Skeletal muscle cell (primary cell): ENCODE measurements at places on chromosomes 1 and 21.

DNA sequence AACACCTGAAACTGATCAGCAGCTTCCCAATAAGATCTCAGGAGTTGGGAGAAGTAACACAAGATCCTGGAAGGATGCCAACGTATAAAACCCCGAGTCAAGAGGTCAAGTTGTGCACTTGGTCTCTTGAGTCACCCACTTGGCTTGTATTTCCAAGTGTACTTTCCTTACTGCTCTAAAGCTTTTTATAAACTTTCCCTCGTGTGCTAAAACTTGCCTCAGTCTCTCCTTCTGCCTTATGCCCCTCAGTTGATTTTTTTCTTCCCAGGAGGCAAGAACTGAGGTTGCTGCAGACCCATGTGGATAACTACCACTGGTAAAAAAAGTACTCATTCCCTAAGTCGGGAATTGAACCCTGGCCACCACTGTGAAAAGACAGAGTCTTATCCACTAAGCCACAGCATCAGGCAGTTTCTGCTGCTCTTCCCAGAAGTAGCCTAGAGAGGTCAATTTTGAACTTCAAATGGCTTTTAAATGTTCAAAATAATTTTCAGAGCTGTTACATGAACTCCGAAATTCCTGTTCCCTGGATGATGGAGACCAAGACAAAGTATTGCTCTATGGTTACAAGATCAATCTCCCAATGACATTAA, 28.9 kb downstream of the ITLN2 start:
- no peak for DNase-seq

DNA sequence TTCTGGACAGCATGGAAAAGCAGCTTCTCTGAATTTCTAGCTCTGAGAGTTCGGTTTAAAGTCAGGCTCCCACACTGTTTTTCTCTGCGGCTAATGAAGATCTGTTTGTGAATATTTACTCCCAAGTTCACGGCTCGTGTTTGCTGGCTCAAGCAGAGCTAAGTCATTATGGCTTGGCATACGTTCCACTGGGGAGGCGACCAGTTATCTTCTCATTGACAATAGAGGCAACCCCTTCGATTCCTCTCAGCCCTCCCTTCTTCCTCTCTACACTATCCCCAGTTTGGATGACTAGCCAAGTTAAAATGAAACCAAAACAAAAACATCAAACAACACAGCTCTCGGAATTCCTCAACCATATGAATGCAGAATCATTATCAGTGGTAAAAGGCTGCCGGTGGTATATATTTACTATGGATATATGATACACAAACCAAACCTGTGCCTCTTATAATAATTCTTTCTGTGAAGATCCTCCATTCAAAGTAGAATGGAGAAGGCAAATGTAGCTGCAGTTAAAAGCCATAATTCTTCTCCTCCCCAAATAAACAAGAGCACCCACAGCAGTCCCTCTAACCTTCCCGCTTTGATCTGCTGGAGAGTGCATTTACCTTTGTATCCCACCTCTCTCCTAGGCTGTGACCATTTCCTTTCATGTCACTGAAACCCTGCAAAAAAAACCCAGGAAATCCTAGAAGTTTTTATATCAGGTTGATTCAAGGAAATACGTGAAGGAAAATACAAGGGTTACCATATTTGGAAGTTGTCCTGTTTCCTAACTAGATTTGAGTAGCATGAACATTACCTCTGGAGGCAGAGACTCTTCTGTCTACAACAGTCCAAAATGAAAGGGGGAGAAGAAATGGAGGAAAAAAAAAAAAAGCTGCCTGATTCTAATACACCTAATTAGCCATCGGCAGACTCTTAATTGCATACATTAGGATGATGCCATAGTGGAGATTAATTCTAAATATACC, 108.3 kb upstream of the USH2A start:
- DNase-seq = no peak

DNA sequence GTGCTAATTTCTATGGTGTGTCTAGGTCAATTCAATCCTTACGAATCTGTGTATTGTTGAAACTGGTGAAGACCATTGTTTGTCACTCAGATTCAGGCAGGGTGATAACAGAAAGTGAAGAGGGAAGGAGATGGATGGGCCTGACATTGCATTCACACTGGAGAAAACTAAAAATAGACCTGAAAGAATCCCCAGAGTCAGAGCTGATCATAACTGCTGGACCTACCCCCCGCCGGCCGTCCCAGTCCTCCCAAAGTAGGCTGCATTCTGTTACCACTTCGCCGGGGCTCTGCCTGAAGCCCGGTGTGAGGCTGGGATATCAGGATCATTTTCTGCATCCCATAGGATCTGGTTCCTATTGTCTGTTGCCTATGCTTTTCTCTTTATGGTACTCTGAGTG, 121.1 kb downstream of the NUF2 start:
- DNase-seq = no peak

GRCh38 chr21:34702341-34703170, 33.8 kb downstream of the CLIC6 start:
- DNase-seq = peak; percentile 69

DNA sequence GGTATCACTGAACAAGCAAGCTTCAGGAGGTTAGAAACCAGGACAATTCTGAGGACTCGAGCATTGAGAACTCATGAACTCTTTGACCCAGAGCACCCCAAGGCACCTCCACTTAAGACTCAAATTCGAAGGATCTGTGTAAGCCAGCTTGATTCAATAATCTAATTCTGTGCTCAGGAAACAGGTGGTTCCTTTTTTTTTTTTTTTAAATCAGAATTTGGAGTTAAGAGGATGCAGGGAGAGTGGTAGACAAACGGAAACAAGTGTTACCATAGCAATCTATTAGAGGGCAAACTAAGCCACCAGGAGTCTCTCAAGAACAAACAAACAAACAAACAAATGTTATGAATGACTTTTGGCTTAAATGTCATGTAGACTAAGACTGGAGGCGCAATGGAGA, 53.8 kb upstream of the DPH5 start:
- no peak for DNase-seq

DNA sequence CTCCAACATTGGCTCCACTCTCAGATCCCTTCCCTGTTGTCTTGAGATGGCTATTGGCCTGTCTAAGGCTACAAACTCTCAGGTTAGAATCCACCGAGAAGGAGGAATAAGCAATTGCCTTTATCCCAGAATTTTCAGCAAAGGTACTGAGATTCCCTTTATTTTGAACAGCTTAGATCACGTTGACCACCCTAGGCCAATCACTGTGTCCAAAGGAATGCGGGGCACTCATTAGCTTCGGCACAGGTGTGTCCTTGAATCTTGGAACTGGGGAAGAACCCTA, 6.9 kb downstream of the S100A11 start:
- DNase-seq = no peak

- no peak for DNase-seq
Observed at GRCh38 chr1:230074762-230075161, 7.7 kb downstream of the GALNT2 start.

DNA sequence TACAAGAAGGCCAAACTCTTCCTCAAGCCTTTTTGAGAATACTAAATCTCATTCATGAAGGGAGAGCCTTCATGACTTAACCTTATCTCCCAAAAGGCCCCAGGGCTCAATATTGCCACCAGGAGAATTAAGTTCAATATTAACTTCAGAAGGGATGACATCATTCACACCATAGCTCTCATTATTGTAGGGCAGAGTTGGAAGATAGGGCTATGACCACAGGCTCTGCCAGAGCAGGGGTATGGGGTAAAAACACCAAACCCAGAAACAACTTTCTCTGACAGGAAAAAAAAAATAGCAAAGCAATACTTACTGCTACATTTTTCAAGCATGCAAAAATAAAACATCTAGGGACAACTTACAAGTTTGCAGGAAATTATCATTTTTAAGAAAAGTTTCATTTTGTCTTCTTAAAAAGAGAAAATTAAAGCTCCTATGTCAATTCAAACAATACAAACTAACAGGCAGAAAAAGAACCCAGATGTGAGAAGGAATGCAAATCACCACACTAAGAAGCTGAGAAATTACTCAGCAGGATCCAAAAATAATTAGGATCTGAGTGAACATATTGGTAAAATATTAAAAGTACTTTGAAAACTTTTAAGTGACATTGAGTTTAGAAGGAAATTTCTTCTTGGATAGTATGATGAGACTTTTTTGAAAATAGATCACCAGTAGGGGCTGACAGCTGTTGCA, 1156.5 kb downstream of the NCAM2 start:
- DNase-seq = no peak
